ENCODE measurements at places on chromosomes 4 and X.

DNA sequence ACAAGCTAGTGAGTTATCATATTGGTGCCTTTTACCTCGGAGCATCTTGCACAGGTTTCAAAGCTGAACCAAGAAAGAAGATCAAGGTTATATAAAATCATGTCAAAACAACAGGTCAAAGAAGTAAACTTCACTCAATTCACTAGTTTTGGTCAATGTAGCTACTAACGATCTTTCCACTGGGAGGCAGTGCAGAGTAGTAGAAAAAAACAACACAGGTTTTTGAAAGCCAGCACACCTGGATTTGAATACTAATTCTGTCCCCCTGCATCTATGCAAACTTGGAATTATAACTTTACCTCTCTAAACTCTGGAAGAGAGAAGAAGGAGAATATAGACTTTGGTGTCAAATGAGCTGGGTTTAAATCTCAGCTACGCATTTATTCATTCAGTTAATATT is 266.1 kb downstream of the GRIA3 start:
- DNase-seq, result no peak

DNA sequence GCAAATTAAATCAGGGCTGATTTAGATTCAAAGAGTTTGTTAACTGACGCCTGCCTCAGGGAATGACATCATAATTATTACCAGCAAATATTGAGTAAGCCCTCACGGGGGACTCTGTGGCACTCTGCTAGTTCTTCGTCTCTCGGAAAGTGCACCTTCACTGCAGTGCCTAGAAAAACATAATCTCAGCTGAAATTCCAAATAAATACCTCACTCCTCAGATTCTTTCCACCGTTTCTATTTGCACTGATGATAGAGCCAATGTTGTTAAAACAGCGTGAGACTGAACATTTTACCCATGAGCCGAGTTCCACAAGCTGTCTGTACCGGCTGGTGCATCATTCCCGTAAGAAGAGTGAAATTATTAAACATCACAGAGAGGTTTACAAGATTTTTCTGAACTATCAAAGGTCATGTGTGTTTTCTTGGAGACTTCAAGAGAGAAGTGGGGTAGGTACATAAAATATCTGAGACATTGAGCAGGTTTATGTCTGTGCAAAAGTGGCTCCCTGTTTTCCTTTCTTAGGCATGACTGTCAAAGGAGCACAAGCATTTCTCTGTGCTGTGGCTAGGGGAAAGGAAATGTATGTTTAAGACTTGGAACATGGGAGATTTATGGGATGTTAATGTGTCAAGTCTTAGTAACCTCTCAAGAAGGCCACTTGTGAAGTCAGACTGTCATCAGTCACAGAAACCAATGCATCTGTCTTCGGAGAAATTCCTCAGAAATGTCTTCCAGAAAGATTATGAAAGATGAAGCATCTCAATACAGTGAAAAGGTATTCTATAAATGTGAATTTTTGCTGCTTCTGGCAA is 119.6 kb downstream of the CBLL2 start:
- no peak for DNase-seq

DNA sequence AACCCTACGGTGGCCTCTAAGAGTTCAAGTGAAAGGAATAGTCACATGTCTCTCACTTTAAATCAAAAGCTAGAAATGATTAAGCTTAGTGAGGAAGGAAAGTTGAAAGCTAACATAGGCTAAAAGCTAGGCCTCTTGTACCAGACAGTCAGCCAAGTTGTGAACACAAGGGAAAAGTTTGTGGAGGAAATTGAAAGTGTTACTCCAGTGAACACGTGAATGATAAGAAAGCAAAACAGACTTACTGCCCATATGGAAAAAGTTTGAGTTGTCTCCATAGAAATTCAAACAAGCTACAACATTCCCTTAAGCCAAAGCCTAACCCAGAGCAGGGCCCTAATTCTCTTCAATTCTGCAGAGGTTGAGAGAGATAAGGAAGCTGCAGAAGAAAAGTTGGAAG is 51.5 kb upstream of the RAB9B start:
- DNase-seq, result no peak

- no peak for DNase-seq
Observed at GRCh38 chr4:55251342-55251741, 94.7 kb upstream of the SRD5A3 start.

- no peak for DNase-seq
Observed at GRCh38 chr4:170011921-170012628, 14.1 kb downstream of the MFAP3L start.

DNA sequence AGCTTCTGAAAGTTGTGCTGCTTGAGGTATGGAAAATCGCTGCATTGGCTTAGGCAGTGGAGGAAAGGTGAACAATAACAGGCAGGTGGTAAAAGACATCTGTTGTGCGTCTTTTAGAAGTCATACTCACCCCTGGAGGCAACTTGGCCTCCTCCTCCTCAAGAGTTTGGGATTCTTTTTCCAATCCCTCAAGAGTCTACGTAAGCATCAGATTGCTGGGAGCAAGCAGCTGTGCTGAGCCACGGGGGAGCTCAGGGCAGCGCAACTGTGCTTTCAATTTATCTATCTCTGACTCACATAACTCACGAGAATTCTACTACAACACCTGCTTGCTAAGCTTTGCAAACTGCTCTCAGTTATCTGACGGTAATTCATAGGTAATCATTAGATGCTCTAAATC is 6.4 kb upstream of the RBMX2 start:
- no peak for DNase-seq

DNA sequence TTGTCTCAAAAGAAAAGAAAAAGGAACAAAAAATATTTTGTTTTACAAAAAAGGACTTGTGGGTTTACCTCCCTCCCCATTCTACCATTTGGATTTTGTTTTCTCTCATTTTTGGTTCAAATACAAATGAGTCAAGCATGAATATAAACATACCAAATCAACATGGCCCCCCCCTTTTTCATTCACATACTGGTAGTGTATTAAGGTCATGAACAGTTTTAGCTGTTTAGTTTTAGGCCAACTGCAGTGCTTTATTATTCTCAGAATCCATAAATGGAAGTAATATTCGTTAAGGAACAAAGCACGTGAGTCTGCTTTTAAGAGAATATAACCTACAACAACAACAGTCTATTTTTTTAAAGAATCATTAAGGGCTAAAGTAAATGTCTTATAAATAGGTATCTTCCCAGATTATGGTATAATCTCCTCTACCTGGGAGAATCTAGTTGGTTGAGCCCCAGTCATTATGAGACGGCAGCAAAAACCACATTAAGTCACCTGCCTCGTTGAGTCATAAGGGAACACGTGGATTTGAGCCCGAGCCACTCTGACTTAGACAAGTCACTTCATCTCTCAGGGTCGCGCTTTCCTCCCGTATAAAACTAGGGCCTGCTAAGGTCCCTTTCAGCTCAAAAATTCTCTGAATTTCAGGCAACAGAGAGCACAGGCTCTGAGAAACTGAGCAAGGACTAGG is 26.7 kb downstream of the BCLAF3 start:
- DNase-seq, result no peak

DNA sequence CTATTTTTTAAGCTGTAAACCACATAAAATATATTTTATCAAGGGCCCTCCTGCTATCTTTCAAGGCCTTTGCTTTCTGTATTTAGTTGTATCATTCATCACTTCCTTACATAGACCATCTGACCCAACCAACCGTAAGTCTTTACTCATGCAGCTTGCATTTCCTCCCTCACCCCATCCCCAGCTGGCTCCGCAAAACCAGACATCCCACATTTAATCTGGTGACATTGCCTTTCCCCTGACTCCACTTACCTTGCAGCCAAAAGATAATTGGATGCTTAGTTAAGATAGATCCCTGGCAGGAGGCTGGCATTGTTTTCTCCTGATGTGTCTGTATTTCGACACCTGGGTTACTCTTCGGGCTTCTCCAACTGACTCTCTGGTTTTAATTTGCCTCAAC is 183.7 kb upstream of the LDB2 start:
- no peak for DNase-seq

- no peak for DNase-seq
Observed at GRCh38 chrX:134172588-134173259, 64.3 kb upstream of the CCDC160 start.

GRCh38 chr4:3248178-3248480 is 830 bp upstream of the MSANTD1 start:
- DNase-seq, result no peak

DNA sequence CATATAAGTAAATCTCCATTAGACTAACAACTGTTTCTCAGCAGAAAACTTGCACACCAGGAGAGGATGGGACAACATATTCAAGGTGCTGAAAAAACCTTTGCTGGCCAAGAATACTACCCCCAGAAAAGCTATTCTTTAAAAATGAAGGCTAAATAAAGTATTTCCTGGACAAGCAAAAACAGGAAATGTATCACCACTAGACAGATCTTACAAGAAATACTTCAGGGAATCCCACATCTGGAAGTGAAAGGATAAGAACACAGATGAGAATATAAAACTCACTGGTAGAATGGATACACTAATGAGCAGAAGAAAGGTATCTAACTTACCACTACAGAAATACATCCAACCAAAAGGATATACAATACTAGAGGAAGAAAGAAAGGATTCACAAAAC is 27.0 kb upstream of the ADH1C start:
- no peak for DNase-seq

GRCh38 chr4:15513545-15513944 is 43.9 kb downstream of the CC2D2A start:
- DNase-seq, result no peak

- DNase-seq, result no peak
Observed at GRCh38 chrX:29090811-29091210, 503.6 kb downstream of the IL1RAPL1 start.

DNA sequence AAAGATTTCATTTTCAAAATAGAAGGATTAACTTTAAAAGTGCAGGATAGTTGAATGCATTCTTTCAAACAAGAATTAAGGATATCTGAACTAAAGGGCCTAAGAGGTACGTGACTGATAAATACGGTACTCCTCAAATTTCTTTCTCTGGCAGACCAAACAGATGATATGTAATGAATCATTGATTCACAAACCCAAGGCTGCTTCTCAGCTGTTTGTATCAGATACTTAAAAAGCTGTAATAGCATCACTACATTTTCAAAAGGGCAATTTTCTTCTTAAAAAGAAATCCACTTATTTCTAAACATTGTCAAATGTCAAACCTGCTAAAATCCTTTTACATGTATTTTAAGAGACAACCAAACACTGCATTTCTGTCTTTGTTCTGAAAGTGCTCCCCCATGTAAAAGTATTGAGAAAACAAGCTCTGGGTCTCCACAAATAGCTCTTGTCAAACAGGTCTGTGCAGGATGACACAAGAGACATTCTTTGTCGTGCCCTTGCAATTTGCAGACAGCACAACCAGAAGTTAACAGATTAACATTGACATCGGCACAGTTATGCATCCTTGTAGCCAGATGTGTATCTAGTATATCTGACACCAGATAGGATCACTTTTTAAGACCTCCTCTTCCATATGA is 82.0 kb downstream of the MANBA start:
- no peak for DNase-seq

GRCh38 chr4:105605493-105605892 is 53.1 kb downstream of the ARHGEF38 start:
- no peak for DNase-seq

DNA sequence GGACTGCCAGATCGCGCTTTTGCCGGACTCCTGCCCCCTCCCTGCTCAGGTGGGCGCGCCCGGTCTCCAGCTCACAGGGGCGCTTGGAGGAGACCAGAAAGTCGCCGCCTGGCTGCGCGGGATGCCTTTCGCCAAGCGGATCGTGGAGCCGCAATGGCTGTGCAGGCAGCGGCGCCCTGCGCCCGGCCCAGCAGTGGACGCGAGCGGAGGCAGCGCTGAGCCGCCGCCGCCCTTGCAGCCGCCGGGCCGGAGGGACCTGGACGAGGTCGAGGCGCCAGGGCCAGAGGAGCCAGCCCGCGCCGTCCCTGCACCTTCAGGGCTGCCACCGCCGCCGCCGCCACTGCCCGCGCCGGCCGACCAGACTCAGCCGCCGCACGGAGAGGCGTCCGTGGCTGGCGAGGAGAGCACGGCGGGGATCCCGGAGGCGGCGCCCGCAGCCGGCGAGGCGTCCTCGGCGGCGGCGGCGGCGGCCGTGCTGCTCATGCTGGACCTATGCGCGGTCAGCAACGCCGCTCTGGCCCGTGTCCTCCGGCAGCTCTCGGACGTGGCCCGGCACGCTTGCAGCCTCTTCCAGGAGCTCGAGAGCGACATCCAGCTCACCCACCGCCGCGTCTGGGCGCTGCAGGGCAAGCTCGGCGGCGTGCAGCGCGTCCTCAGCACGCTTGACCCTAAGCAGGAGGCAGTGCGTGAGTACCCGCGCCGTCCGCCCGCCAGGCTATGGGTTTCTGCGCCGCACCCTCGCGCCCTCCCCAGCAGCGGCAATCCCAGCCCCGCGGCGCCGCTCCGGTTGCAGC is 834 bp downstream of the NHS start:
- DNase-seq, result no peak

DNA sequence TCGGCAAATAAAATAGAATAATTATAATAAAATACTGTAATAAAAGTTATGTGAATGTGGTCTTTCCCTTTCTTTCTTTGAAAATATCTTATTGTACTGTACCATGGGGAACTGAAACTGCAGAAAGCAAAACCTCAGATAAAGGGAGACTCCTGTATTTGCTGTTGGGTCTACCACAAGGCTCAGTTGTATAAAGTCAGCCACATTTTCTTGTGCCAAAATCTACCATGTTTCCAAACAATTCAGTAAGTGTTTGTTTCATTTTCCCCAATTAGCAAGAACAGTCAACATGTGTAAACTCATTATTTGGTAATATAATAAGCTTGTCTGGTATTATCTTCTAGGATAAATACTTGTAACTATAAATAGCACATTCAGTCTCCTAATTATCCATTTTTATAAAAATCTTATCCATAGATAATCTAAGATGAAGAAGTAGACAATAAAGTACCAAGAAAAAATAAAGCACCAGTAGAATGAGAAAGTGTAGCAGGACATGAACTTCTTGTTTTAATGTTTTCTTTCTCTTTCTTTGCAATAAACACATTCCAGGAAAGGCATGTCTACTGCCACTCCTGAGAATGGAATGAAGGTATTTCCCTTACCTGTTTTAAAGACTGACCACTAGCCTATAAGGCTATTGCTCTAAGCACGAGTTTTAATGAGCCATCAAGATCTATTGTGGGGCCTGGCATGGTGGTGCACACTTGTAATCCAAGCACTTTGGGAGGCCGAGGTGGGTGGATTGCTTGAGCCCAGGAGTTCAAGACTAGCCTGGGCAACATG is 15.0 kb upstream of the OTUD4 start:
- no peak for DNase-seq

- no peak for DNase-seq
Observed at GRCh38 chr4:2552806-2553205, 16.4 kb downstream of the FAM193A start.

GRCh38 chr4:54912155-54912554 is 213.2 kb downstream of the KDR start:
- no peak for DNase-seq

GRCh38 chr4:61805227-61805626 is 605.1 kb downstream of the ADGRL3 start:
- no peak for DNase-seq

All from stimulated activated CD8-positive, alpha-beta memory T cell treated with anti-CD3 and anti-CD28 coated beads, Interleukin-7, amount 100 ng/mL, for 1 hour (primary cell).